ENCODE measurements at places on chromosomes 16 and 17. TPM values are rescaled to one million over a fixed set of nuclear protein-coding genes. Genes with fewer than 3 reads are reported as not detected.

Gene CACNA1G
- 0.38 TPM for total RNA-seq

Gene OR1A1
- not detected for total RNA-seq

Gene ABAT
- 3.9 TPM for total RNA-seq

Gene TEKT5
- total RNA-seq = not detected
